ENCODE measurements at places on chromosomes 2 and 18.
A peak's percentile ranks its signal among the peaks of the same experiment; 100 is the strongest.

DNA sequence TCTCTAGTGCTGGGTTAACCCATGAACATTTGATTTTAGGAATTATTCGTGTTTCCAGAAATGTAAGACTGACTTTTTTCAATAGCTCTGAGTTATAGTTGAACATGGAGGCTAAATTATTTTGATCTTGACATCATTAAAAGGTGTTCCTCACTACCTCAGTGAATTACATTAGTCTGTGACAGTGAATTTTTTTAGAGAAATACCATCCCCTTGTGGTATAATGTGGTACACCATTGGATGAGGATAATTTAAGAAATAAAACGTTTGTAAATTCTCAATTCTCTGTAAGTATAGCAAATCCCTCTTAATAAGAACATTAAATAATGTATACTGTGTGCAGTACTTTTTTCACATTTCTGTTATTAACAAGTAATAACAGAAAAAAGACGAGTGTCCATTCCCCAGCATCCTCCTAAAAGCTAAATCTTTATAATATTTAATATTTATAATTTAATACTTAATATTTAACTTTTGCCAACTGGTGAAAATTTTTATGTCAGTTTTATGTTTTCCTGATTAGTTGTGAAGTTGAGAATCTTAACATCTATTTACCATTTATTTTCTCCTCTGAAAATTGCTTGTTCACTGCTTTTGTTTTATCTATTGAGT, 70.3 kb upstream of the CWC22 start:
- no peak for DNase-seq

DNA sequence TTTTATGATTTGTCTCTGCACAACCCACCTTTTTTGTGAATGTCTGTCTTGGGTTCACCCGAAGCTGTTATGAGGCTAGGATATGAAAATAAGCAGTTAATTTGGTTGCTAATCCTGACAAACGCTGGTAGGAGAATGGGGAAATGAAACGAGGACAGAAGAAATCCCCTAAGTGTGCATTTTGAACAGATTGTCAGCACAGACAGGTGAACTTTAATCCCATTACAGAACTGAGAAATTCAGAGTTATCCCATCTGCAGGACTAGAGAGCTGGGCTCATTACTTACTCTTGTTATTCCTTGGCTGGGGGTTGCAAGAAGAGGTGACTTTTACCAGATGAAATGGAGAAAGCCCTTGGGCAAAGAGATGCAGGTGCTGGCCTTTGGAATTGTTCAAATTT, 123.3 kb upstream of the NYAP2 start:
- DNase-seq = no peak

- no peak for DNase-seq
Measured at GRCh38 chr2:9382604-9383235, 40.6 kb downstream of the ITGB1BP1 start.

DNA sequence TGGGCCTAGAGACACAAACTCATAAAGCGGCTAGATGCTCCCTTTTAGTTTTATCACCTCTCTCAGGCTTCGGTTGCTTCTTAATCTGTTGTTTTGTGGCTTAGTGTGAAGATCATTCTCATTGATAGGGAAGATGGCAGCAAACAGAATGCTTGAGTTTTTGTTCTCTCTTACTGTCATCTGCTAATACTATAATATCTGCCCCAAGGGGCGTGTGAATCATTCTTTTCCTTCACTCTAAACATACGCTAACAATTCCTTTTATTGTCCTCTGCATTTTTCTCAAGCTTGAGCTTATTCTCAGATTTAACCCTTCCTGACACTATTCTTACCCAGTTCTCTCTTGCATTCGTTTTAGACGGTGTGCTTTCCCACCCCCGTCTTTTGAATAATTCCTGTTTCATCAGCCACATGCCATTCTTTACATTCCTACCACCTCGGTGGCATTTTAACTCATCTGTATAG, 323.9 kb upstream of the NRP2 start:
- DNase-seq = no peak

- DNase-seq = no peak
Measured at GRCh38 chr18:74679679-74680076, 82.0 kb downstream of the ZNF407 start.

GRCh38 chr2:235204948-235205347, 253.1 kb downstream of the SH3BP4 start:
- DNase-seq = no peak

GRCh38 chr18:63161761-63162195, 157.8 kb downstream of the BCL2 start:
- peak; percentile 89 for DNase-seq

- no peak for DNase-seq
Measured at GRCh38 chr2:27973592-27973991, 83.1 kb downstream of the BABAM2 start.

All from CD4-positive, alpha-beta memory T cell (primary cell).